Kidney epithelial cell (primary cell): ENCODE measurements at places on chromosomes 6 and 20. TPM values are rescaled to one million over a fixed set of nuclear protein-coding genes. Genes with fewer than 3 reads are reported as not detected.
A peak's percentile ranks its signal among the peaks of the same experiment; 100 is the strongest.

STMND1 gene
- 0.07 TPM in 1 of 2 replicates, not detected in the other for total RNA-seq

- DNase-seq, result no peak
These were observed 165.0 kb upstream of the SCGN start for GRCh38 chr6:25487012-25487411.

SRXN1 gene
- total RNA-seq, result 31.4 and 32.9 TPM in 2 replicates

C6orf132 gene
- 18.9 and 24.2 TPM in 2 replicates for total RNA-seq

GRCh38 chr6:34242252-34243130, 5.8 kb downstream of the HMGA1 start:
- DNase-seq, result no peak

GRCh38 chr6:2669067-2669700, 81.5 kb downstream of the MYLK4 start:
- DNase-seq, result no peak

DNA sequence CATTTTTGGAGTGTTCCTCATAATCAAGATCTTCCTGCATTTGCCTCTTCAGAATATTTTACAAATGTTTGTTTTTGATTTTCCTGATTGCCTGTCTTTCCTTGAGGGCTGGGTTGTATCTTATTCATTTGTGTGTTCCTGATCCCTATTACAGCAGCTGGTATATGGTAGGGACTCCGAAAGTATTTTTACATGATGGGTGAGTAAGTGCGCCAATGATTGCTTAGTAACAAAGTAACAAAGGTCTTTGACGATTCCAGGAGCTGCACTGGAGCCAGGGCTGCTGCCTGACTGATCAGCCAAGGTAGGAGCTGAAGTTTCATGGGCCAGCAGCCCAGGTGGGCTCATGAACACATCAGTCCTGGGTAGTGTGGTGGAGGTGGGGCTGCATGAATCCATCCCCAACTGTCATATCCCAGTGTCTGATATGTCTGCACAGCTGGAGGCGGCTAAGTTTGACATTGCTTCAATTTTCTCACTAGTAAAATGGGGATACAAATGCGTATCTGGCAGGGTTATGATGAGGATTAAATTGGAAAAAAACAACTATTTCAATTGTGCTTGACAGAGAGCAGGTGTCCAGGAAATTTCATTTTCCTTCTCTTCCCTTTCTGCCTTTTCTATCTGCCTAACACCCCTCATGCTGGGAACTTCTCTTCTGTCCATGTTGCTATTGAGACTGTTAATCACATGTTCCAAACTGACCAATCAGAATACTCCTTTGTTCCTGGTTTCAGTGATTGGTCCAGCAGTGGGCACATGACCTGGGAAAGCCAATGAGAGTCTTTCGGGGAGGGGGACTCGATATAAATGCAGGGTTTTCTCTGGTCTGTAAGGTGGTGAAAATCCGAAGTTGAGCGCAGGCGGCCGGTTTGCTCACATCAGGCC, 90.7 kb downstream of the CDH26 start:
- no peak for DNase-seq

- no peak for DNase-seq
These were observed 3.7 kb downstream of the TREML2 start for GRCh38 chr6:41197234-41197633.

B3GALT4 gene
- total RNA-seq, result 1.4 and 2.5 TPM in 2 replicates

GRCh38 chr6:100100776-100101175, 106.8 kb upstream of the MCHR2 start:
- no peak for DNase-seq

- no peak for DNase-seq
These were observed 60.8 kb downstream of the TGM2 start for GRCh38 chr20:38104285-38104684.

DNA sequence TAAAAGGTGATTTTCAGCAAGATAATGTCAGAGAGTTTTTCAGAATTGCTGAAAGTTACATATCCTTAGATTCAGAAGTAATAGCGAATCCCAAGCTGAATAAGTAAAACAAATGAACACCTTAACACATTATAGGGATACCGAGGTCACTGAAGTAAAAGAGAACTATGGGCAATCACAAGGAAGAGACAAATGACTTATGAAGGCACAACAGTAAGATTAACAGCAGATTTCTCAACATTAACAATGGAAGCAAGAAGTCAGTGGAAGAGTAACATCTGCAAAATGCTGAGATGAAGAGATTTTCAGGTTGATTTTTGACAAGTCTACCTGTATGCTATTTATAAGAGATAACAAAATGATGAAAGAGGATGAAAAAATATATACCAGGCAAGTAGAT, 86.1 kb upstream of the EZR start:
- no peak for DNase-seq

DNA sequence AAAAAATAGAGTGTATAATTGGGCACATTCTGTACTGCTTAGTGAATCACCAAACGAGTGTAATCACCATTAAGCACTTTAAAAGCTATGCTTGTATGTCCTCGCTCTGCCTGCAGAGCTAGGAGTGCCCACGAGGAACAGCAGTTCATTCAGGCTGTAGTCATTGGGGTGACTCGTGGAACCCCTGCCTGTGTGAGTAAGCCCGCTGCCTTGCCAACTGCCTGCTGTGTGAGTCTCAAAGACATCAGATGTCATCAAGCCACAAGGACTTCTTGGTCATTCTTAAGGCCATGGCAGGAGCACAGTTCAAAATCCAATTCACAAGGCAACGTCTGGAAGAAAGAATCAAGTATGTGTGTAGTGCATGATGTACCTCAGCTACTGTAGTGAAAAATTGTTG, 60.4 kb downstream of the FOXO3 start:
- peak; percentile 67 for DNase-seq

FNDC11 gene
- 0.68 and 1.1 TPM in 2 replicates for total RNA-seq

DNA sequence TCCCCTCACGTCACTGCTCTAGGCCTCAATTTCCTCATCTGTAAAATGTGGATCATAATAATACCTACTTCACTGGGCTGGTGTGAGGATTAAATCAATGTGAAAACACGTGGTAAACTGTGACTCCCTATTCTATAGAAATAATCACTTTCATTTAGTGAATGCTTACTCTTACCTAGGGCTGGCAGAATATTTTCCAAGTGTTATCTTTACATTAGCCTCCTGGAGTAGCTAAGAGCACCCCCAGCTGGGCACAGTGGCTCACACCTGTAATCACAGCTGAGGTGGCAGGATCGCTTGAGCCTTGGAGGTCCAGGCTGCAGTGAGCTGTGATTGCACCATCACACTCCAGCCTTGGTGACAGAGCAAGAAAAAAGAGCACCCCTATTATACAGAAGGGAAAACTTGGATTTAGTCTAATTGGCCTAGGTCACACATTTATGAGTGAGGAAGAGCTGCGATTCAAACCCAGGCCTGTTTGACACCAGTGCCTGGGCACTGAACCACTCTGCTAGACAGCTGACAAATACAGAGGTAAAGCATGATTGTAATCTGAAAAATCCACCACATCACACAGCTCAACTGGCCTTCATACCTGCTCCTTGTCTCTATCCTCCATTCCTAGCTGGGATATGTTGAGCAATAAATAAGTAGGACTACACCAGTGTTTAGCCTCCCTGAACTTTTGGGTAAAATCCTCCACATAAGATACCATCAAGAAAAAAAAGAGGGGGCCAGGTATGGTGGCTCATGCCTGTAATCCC, 1.4 kb upstream of the SNTA1 start:
- no peak for DNase-seq

CDYL gene
- total RNA-seq, result 45.8 and 46.7 TPM in 2 replicates

- no peak for DNase-seq
These were observed 148.3 kb downstream of the HS3ST5 start for GRCh38 chr6:114194362-114195026.

RARS2 gene
- total RNA-seq, result 31.6 and 35.5 TPM in 2 replicates

- no peak for DNase-seq
These were observed 42.2 kb upstream of the FOXP4 start for GRCh38 chr6:41503827-41504465.

DNA sequence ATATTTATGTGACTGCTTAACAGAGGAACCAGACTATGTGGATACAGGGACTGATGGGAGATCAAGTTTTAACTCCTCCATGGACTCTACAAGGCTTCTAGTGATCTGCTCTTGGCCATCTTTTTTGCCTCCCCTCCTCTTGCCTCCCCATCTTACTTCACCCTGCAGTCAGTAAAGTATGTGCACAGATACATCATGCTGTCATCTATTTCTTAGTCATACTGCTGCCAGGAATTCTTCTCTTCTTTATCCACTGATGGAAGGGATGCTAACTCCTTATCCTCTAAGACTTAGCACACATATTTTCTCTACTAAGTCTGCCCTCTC, 27.6 kb upstream of the FAM83C start:
- DNase-seq, result no peak

DNA sequence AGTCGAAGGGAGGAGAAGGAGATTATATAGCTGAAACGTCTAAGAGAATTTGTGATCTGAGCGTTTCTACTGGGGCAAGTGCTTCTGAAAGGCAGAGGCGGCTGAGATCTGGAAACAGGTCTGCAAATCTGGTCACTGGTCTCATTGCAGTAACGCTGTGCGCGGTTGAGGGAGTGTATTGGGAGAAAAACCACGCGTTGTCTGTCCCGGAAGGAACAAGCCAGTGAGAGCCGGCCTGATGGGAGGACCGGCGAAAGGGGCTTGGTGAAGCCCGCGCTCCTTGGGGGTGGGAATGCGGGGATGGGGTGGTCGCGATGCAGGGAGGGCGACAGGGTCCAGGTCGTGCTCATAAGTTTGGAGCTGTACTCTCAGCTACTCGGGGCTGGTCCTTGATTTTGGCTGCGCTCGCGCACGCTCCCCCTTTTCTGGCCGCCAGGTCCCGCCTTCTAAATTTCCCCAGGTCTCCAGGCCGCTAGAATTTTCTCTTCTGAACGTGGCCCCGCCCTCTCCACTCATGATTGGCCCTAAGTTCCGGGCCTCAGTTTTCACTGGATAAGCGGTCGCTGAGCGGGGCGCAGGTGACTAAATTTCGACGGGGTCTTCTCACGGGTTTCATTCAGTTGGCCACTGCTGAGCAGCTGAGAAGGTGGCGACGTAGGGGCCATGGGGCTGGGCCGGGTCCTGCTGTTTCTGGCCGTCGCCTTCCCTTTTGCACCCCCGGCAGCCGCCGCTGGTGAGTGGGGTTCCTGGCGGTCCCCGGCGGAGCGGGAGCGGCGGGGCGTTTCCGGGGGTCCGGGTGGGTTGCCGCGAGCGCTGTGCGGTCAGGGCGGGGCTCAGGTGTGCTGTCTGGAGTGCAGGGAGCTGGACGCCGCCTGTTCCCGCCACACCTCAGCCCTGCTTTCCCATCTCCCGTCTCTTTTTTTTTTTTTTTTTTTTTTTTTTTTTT, at the start of gene MICB:
MICB (plus strand) TSS at position 615 of the 946 bp plus-strand sequence; CDS start at position 664, 49 bp downstream.
- DNase-seq, result peak; percentile 66

DNA sequence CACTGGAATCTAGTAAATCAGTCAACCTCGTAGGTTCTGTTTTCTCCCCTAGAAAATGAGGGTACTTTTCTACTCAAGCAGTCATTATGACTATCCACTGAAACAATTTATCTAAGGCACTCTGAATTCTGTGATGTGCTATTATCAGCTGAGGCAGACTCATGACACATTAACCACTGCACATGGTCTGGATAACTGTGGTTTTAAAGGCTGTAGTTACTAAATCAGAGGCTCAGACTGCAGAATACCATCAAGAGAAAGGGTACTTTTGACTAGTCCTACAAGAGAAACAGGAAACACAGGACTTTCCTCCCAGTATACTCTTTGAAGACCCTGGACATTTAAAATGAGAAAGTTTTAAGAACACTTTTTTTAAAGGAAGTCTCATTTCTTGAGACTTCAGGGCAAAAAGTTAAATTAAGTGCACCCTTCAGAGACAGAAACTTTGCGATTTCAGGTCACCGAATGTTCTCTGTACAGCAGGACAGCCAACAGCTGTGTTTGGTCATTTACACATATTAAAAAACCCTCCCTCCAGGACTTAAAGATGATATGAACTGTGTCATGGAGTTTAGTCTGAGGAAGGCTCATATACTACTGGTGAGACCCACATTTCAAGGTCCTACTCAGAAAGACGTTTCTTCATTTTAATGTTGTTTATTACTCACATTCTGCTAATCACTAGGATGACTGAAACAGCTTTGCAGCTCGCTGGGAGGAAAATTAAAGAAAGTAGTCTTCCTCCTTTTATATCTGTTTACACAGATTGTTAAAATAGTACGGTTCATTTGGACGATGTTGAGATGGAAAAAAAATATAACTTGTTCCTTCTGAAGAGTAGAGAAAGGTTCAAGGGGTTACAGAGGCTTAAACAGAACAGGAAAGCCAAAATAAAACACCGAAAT, 19.9 kb downstream of the ATXN1 start:
- peak; percentile 97 for DNase-seq

NFKBIE gene
- total RNA-seq, result 46.3 and 61.5 TPM in 2 replicates

DNA sequence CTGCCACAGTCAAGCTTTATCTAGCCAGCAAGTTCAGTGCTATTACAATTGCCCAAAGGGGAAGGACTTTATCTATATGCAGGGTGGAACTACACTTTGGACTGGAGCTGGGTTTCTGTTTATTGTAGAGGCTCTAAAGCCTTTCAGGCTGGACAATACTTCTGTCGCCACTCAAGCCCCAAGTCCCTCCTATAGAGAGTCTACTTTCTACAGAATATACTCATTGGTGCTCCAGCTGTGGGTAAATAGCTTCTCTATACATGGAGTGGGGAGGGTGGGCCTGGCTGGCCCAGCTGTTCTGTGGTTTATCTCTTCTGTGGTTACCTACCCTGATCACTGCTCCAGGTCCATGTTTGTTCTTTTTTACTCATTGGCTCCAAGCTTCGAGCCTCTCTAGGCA, 151.8 kb upstream of the MYLIP start:
- DNase-seq, result no peak

C2 gene
- 0.07 and 0.63 TPM in 2 replicates for total RNA-seq

PRL gene
- total RNA-seq, result not detected in 2 replicates

EYA4 gene
- 0.58 and 1.8 TPM in 2 replicates for total RNA-seq

TREML1 gene
- total RNA-seq, result not detected in 2 replicates

GRCh38 chr6:2232445-2232844, 13.0 kb downstream of the GMDS start:
- DNase-seq, result no peak

GRCh38 chr6:136812174-136812573, 10.2 kb upstream of the PEX7 start:
- no peak for DNase-seq

DNA sequence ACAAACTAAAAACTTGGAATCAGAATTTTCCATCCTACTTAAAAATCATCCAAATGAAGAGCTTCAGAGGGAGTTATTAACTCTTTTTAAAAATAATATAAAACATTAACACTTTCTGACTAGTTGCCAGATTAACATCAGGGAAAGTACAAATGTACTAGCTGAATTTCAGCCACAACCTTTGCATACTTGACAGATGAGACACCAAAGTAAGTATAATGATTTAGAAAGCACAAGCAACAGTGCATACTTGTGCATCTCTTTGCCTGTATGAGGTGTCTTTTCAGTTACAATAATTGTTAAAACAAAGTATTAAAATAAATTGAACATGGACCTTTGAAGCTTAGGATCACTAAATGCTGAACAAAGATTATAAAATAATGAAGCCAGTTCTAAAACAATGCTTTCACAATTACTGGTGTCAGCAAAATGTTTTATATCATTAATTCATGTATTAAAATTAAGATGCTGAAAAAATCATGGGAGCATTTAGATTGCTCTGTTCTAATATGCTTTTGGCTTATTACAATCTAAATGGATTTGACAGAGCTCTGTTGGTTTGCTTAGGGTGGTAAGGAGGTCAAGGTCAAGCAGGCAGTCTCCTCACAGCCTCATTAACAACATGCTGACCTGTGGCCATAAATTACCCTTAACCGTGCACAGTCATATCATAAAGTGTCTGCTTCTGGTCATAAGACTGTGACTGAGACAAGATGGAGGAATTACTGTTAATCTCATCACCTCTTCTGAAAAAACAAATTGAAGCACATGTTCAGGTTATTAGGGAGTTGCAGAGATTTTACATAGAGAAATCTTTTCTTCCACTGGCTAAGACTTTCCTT, 15.1 kb downstream of the RNF217 start:
- no peak for DNase-seq
